ENCODE measurements at places on chromosomes 4 and X.

- no peak for DNase-seq
Measured at GRCh38 chr4:88881227-88881569, 175.8 kb downstream of the FAM13A start.

GRCh38 chrX:21586001-21586400 is 72.1 kb downstream of the KLHL34 start:
- DNase-seq, result no peak

DNA sequence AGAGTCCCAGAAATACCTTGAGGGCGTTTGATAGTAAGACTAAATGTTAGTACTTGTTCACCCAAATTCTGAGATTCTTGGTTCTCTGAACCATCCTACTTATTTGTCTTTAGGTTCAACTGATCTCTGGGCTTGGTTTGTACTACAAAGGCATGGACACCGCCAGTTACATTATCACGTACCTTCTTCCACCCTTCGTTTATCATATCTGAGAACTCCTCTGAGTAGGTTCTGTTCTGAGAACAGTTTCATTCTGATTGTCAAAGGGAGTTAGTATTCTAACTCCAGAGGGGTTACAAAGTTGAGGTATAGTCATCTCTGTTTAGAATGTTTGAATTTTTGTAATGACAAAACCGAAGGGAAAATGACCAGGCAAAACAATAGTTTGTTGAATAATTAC is 19.3 kb downstream of the ZFX start:
- DNase-seq, result no peak

DNA sequence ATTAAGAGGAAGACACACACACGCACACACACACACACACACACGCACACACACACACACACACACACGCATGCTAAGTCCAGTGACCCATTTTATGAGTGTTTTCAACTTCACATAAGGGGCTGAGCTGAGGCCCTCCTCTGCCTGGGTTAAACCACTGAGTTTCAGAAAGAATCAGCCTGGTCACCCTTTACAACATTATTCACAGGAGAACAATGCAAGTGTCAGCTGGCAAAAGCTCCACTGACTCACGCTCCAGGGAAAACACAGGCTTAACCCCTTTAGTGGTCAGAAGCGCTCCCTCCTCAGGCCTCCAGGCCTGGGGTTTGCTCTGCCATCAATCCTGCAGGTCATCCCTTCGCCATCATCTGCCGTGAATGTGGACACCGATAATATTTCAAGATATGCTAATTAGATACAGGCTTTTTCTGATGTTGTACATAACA is 46.9 kb downstream of the ACOX3 start:
- no peak for DNase-seq

Data from stimulated activated CD4-positive, alpha-beta T cell treated with anti-CD3 and anti-CD28 coated beads, Interleukin-15, amount 100 ng/mL, for 48 hours (primary cell).